ENCODE measurements at places on chromosomes 12 and 14. TPM values are rescaled to one million over a fixed set of nuclear protein-coding genes. Genes with fewer than 3 reads are reported as not detected.

Gene CD163
- total RNA-seq = 85.6 TPM

Gene CD69
- 3.1 TPM for total RNA-seq

Gene HCAR1
- not detected for total RNA-seq

Gene BIN2
- total RNA-seq = 1.3 TPM

Gene IL22
- not detected for total RNA-seq

Gene ASCL1
- total RNA-seq = not detected

Gene HAL
- 0.52 TPM for total RNA-seq

Gene RPL36AL
- 162 TPM for total RNA-seq

Gene SRSF9
- 93.9 TPM for total RNA-seq

Gene PARPBP
- total RNA-seq = not detected

Gene BBOF1
- total RNA-seq = 2.9 TPM

Gene ACADS
- 55.0 TPM for total RNA-seq

Gene NOPCHAP1
- total RNA-seq = 5.9 TPM

Gene TAS2R46
- total RNA-seq = not detected

Gene DBX2
- not detected for total RNA-seq

Gene FGD4
- total RNA-seq = 54.4 TPM

Gene TAS2R8
- not detected for total RNA-seq

Gene MRPS35
- total RNA-seq = 16.5 TPM

Gene TPPP2
- 1.3 TPM for total RNA-seq

Gene DIO2
- 1.8 TPM for total RNA-seq

Gene OASL
- 0.78 TPM for total RNA-seq

Gene CCDC38
- not detected for total RNA-seq

Gene RNASE7
- total RNA-seq = 1.0 TPM

Gene CISTR
- total RNA-seq = not detected

Gene MYRFL
- total RNA-seq = 0.52 TPM

Gene DMAC2L
- 2.6 TPM for total RNA-seq

Gene C12orf42
- total RNA-seq = not detected

Gene AKAP6
- 2.0 TPM for total RNA-seq
